ENCODE measurements at places on chromosomes 3 and 15.

DNA sequence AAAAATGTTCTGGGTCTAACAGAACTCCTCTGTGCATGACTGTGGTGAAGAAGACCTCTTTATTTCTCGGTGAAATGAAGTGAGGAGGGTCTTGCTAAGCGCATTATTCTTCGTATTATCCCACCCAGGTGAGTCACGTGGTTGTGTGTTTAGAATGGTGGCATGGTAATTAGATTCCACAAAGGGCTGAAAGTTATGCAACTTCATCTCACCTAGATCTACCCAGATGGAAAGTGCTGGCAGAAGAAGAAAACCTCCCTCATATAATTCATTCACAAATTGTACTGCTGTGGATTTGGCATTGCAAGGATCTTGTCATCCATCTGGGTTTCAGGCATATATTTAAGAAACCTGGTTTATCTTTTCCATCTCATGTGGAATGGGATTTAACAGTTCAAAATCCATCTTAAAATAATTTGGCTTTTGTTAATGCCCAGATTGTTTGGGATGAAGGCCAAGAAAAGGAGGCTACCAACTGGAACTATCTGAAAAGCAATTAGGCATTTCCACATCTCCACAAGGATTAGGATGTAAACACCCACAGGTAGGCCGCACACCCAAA lies 175.3 kb downstream of the PLCL2 start:
- peak; percentile 20 for DNase-seq

- no peak for DNase-seq
Observed at GRCh38 chr15:40438712-40439111, 2.0 kb upstream of the BAHD1 start.

DNA sequence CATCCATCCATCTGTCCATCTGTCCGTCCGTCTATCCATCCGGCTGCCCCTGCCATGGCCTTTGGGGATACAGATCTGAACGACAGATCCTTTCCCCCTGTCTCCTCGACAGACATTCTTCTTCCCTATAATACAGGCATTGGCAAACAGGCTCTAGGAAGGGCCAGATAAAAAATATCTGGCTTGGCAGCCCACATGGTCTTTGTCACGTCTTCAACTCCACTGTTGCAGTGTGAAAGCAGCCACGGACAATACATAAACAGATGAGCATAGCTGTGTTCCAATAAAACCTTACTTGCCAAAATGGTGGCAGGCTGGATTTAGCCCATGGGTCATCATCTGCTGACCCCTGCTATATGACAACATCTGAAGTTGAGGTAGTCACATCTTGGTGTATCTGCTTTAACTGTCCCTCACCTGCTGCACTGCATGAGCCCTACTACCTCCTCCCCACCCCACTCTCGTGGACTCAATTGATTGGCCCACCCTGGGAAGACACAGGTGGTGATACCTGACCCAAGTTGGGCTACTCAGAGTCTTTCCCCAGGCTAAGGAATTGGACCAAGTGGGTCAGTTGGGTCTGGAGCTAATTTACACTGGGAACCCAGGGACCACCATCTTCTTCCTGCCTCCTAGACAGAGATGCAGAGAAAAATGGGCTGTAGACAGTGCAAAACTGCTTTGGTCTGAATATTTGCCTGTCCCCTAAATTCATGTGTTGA lies 128.4 kb upstream of the SMAD3 start:
- DNase-seq, result no peak

DNA sequence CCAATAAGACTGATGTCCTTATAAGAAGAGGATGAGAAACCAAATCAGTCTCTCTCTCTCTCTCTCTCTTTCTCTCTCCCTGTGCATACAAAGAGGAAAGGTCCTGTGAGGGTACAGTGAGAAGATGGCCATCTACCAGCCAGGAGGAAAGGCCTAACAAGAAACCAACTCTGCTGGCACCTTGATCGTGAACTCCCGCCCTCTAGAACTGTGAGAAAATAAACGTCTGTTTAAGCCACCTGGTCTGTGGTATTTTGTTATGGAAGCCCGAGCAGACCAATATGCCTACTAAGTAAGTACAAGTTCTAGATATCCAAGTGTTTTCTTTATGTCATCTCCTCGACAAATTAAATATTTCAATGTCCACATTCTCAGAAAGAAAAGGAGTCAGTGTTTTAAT lies 44.9 kb upstream of the TMC3 start:
- no peak for DNase-seq

DNA sequence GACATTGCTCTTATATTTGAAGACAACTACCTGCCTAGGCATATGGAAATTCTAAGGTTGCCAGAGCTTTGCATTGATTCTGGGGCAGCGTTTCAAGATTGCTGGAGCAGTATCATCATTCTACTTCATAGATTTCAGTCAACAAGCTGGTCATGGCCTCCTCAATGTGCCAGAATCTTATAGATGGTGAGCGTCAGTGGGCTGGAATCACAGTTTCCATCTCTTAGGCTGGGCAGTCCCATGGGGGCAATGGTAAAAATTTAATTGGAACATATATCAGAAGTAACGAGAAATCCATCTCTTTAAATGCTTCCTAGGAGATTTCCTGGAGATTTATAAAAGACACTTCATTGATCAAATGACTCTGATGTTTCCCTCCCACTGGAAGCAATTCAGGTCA lies 258.3 kb downstream of the SV2B start:
- DNase-seq, result no peak

DNA sequence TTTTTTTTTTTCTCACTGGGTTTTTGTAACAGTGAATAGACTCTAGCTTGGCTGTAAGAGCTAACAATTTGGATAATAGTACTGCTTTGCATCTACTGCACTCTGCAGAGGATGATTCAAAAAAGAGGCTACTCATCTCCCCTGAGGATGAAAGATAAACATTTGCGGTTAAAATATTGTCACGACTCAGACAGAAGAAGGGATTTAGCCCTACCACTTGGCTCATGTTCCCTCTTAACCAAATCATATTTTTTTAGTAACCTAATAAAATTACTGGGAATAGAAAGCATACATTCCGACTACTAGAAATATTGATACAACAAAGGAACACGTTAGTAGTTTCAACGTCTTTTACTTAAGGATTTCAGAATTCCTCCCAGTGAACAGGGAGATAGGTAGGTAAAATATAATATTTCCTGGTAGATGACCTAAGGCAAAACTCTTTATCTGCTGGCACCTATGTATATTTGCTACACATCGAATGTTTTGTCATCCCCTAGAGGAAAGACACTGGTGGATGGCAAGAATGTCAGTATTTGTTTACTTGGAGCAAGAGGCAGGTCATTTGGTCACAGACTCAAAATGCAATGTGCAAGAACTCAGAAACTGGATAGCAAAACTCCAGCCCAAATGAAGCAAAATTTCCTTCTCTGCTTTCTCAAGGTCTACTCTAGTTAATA lies 110.8 kb downstream of the GREM1 start:
- no peak for DNase-seq

GRCh38 chr3:143278721-143279120 lies 159.2 kb downstream of the CHST2 start:
- DNase-seq, result no peak

- DNase-seq, result no peak
Observed at GRCh38 chr3:141575879-141576743, 89.3 kb downstream of the RASA2 start.

DNA sequence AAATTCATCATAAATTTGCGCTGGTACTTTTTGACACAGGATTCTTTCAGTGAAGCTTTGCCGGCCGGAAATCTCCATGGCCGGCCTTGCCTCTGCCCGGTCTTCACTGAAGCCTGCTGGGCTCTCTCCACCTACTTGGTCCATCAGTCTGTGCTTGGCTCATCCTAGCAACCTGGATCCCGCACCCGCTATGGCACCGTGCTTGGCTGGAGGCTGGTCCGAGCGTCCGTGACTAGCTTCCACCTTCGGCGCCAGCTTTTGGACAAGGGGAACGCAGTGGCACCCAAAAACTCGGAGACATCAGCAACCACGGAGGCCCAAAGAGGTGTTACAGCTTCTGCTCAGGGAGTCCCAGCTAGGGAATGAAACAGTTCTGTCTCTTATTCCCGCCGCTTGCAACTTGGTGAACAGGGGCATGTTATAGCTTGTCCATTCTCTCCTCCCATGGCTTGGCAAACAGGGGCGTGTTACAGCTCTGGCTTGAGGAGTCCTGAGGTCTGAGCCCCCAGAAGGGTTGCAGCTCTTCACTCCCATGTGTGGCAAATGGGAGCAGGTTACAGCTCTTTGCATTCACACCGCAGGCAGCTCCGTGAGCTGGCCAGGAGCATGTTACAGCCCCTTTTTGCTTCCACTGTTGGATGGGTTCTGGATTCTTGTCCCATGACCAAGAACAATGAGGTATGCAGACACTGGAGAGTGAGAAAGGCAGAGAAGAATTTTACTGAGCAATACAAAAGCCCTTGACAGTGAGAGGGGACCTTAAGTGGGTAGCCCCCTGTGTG lies 204.2 kb downstream of the DIPK2A start:
- no peak for DNase-seq

GRCh38 chr3:113594066-113594465 lies 61.7 kb downstream of the SIDT1 start:
- DNase-seq, result no peak

GRCh38 chr3:46719044-46719565 lies 1.4 kb upstream of the PRSS50 start:
- DNase-seq, result no peak

- no peak for DNase-seq
Observed at GRCh38 chr3:45942051-45942825, 1.0 kb upstream of the CXCR6 start.

- no peak for DNase-seq
Observed at GRCh38 chr15:41940441-41940857, 31.9 kb downstream of the EHD4 start.

DNA sequence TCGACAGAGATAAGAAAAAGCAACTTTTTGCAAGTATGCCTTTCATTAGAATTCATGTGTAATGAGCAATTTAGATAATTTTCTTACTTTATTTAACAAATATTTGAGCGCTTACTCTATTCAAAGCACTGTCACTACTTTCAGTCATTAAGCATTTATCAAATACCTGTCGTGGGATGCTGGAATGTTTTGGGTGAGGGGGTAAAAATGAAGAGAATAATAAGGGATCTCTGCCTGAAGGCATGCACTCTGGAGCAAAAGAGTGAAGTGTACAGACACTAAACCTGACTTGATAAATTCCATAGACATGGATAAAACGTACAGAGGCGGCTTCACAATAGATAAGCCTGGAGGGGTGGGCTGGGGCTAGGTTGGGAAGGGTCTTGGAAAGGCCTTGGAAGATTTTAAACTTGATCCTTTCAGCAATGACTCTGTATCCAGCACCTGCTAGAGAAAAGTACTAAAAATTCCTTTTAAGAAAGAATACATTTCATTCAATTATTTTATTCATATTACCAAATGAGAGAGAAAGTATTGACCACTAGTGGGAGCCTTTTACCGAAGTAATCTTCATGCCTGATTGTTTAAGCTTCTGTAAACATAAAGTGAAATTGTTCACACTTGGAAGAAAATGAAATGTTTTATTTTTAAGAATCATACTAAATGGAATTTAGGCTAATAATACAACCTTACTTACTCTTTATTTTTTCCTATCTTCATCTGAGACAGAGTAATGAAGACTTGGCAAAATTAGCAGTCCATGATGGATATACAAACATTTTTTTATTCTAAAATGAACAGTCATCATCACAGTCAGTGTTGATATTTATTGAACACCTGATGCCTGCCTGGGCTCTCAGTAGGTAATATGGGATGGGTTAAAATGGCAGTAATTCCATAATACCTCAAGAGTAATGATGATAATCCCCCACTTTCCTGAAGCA lies 113.2 kb downstream of the PPP2R3A start:
- DNase-seq, result no peak

DNA sequence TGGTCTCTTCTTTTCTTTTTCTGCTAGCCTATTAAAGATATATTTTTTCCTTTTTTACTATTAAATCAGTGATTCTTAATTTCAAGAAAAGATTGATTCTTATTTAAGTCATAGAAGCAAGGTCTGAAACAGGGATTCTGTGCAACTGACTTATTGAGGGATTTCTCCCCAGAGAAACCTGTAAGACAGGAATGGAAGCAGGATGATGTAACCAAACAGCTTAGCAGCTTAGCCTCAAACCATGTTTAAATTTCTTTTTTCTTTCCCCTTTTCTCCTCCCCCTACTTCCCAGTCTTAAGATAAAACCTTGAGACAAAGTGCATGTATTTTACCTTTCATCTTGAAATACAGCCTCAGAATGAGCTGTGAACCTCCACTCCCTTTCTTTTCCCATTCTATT lies 322.8 kb downstream of the NEK10 start:
- no peak for DNase-seq

- DNase-seq, result no peak
Observed at GRCh38 chr15:60576044-60576443, 97.1 kb upstream of the ICE2 start.

- no peak for DNase-seq
Observed at GRCh38 chr15:60568914-60569391, 90.0 kb upstream of the ICE2 start.

DNA sequence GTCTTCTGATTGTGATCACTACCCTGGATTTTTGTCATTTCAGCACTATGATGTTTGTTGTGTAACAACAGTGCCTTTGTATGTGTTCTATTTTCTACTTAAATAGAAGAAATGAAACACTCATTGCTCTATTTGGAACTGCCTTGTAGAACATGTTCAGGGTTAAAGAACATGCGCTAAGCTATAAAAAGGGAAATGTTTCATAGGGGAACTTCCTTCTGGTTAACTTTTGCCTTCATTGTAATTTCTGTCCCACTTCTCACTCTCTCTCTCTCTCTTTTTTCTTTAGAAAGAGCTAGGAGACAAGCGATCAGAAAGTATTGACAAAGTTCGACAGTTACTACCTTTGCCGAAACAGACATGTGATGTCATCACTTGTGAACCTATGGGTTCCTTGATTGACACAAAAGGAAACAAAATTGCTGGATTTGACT lies at the start of gene P2RY12:
Gene P2RY12, minus strand, starts transcription at position 13 of the 434 bp plus-strand sequence. CDS start 45,908 bp downstream, outside the sequence.
- no peak for DNase-seq

- no peak for DNase-seq
Observed at GRCh38 chr15:35098737-35099136, 13.6 kb upstream of the NANOGP8 start.

GRCh38 chr3:14369675-14370669 lies 32.4 kb upstream of the SLC6A6 start:
- DNase-seq, result no peak
